Fibroblast of upper back skin (primary cell): ENCODE measurements at places on chromosomes 2 and 18.
A peak's percentile ranks its signal among the peaks of the same experiment; 100 is the strongest.

- no peak for DNase-seq
Measured at GRCh38 chr2:239455436-239456203, 54.8 kb upstream of the HDAC4 start.

- peak; percentile 8 for DNase-seq
Measured at GRCh38 chr2:241413929-241414580, 58.0 kb downstream of the FARP2 start.

DNA sequence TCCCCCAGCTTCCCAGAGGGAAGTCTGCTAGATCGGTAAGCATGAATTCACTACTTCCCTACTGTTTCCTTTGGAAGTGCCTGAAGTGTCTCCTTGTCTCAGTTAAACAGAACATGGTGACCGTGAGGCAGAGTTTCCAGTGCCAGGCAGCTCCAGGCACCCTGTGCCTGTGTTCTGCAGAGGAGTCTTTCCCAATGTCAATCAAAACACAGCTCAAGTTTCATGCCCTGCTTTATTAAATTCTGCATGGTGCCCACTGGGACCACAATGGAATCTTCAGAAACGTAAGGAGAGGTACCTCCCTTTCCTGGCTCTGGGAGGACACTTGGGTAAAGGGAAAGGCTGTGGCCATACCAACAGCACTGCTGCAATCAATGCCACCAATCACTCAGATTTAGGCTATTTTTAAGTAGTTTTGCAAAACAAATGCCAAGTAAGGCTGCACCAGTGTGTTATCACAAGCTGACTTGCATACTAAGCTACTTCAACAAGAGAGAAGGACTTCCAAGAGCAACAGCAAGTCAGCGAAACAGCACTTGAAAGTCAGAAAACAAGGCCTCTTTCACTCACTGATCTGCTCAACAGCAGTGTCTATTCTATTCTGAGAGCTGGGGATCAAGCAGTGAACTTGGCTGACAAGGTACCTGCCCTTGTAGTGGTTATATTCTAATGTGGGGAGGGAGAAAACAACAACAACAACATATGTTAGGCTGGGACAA is 14.9 kb downstream of the LPIN2 start:
- DNase-seq, result no peak

- peak; percentile 41 for DNase-seq
Measured at GRCh38 chr18:63974991-63975390, 5.1 kb downstream of the SERPINB8 start.

GRCh38 chr2:172439911-172440310 is 12.5 kb downstream of the ITGA6 start:
- no peak for DNase-seq

- peak; percentile 49 for DNase-seq
Measured at GRCh38 chr2:46647766-46648742, 168.7 kb downstream of the TMEM247 start.

GRCh38 chr2:95264624-95265023 is 9.6 kb upstream of the PROM2 start:
- DNase-seq, result no peak

GRCh38 chr18:68056936-68057335 is 540.4 kb upstream of the DSEL start:
- DNase-seq, result peak; percentile 49
